Neural progenitor cell (in vitro differentiated cells): ENCODE measurements at places on chromosomes 1 and 21. TPM values are rescaled to one million over a fixed set of nuclear protein-coding genes. Genes with fewer than 3 reads are reported as not detected.
A peak's percentile ranks its signal among the peaks of the same experiment; 100 is the strongest.

Gene OVAAL
- not detected in 2 replicates for total RNA-seq

GRCh38 chr1:99570486-99571089, 75.3 kb upstream of the PALMD start:
- no peaks in the 10 kb centered on the region for H3K36me3 ChIP-seq
- H3K27me3 ChIP-seq = no peaks in the 10 kb centered on the region
- DNase-seq = no peak
- H3K4me3 ChIP-seq = no peak overlapping the region
- H3K27ac ChIP-seq = no peak overlapping the region

- H3K36me3 ChIP-seq = no peaks in the 10 kb centered on the region
- DNase-seq = peak; percentile 64
- peaks cover 5% of the 10 kb centered on the region for H3K27me3 ChIP-seq
- H3K27ac ChIP-seq = no peak overlapping the region
- H3K4me1 ChIP-seq = no peaks in the 10 kb centered on the region
Observed at GRCh38 chr1:70072231-70072751, 133.1 kb downstream of the LRRC40 start.

GRCh38 chr1:209103092-209103491, 480.4 kb upstream of the CAMK1G start:
- peaks cover 9% of the 10 kb centered on the region for H3K4me1 ChIP-seq
- no peak for DNase-seq
- H3K36me3 ChIP-seq = no peaks in the 10 kb centered on the region
- H3K4me3 ChIP-seq = no peak overlapping the region
